ENCODE measurements at places on chromosomes 11 and 22.

GRCh38 chr11:765025-765801 is 12.1 kb downstream of the GATD1 start:
- peak; percentile 66 for DNase-seq

GRCh38 chr11:104094576-104094975 is 58.1 kb downstream of the DDI1 start:
- DNase-seq = no peak

GRCh38 chr22:45671783-45672563 is at the start of gene ATXN10:
Gene ATXN10 (plus strand): TSS chr22:45671834. CDS start chr22:45672064, 230 bp downstream.
- DNase-seq = peak; percentile 56

DNA sequence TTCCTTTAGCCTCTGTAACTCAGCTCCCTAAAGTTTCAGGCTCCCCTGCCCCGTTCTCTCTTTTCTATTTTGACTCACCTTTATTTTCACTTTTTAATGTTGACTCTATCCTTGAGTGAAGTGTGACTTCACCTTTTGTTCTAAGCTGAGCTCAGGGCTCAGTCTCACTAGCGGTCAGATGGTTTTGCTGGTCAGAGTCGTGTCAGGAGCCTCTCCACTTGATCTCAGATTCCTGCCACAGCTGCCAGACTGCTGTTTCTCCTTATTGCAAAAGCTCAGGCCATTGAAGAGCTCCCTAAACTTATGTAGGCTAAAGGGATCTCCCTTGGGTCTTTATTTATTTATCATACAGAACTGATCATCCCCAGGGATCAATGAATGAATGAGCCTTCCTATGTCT is 13.7 kb upstream of the POU2AF2 start:
- no peak for DNase-seq

DNA sequence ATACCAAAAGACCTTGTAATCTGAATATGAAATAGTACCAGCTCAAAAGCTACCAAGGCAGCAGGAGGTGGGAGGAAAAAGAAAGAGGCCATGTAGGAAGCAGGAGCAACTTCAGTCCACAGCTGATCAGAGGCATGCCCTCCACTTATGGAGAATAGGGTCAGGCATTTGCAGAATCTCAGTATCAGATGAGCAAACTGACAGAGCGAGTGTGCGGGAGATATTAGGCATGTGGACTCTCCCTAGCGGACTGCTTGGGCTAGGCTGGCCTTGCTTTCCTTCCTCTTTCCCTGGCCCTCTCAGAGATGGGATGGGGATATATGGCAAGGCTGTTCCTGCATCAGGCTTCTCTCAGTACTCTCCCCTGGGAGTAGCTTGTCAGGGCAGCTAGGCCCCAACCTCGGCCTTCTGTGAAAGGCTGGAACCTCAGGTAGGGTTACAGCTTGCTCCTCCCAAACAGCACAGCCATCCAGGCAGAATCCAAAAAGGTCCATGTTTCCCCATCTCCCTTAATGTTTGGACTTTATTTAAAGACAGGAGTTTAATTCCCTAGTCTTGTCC is 37.0 kb downstream of the ETS1 start:
- no peak for DNase-seq

- DNase-seq = no peak
Measured at GRCh38 chr11:1746511-1746931, 3.9 kb downstream of the IFITM10 start.

GRCh38 chr11:102623998-102624397 is 1.1 kb downstream of the MMP20 start:
- DNase-seq = no peak

- no peak for DNase-seq
Measured at GRCh38 chr11:2666828-2667570, 32.8 kb downstream of the KCNQ1OT1 start.

DNA sequence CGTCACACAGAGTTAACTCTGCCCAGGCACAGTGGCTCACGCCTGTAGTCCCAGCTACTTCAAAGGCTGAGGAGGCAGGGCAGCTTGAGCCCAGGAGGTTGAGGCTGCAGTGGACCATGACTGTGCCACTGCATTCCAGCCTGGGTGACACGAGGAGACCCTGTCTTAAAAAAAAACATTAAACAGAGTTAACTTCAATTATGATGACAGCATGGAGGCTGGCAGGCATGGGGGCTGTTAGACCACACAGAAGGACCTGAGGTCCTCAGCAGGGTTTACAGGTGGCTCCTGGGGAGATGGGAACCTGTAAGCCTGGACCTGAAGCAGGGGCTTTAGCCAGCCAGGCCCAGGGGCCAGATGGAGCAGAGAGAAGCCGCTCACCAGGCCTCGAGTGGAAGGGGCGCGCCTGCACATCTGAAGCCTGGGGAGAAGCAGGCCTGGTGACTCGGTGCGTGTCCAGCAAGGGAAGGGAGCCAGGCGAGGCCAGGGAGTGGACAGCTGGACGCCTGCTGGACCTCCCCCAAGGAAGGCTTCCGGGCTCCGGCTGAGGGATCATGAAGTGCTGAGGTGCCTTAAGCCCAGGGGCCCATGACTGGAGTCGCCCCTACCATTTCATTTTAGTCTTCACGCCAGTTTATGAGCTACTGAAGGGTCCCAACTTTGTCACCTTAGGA is 25.3 kb downstream of the RPUSD4 start:
- no peak for DNase-seq

DNA sequence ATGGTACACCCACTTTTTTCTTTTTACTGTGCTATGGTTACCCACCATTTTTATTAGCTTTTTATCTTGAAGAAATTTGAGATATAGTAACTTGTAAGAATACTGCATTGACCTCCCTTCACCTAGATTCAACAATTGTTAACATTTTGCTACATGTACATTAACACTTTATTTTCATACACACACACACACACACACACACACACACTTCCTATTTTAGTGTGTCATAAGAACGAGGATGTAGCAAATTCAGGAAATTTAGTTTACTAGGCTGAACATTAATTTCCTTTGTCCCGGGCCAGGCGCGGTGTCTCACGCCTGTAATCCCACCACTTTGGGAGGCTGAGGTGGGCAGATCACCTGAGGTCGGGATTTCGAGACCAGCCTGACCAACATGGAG is 1.1 kb upstream of the ATP6V1E1 start:
- no peak for DNase-seq

- no peak for DNase-seq
Measured at GRCh38 chr11:83318931-83319330, 32.8 kb upstream of the CCDC90B start.

DNA sequence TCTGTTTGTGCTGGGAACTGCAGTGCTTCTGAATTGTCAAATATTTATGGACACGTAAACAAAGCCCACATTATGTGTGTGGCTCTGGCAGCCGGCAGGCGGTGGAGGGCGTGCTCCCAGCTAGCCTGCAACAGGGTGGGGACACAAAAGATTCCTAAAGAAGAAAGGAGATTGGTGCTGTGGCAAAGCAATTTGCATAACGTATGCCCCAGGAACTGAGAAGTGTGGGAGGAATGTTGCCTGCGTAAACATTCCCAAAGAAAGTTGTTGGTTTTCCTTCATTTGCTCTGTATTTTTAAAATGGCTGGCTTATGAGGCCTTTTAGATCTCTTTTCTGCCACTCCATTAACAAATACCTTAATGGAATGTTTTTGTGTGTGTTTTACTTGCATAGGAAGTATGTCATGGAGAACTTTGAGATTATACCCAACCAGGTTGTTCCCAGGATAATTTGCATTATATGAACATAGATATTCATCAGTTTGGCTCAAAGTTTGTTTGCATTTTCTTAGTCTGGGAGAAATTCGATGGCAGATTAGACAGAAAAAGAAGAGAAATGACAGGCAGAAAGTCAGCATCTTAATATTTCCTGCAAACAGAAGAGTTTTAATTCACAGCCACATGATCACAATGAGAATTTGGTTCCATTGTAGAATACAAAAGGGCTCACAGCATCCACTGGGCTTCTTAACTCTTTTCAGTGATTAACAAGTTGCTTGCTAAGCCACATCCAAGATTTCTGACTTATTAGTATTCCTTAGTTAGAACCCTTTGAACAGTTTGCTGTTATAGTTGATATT is 41.8 kb upstream of the DLAT start:
- DNase-seq = no peak

- DNase-seq = no peak
Measured at GRCh38 chr22:27348634-27349033, 452.9 kb downstream of the MN1 start.

DNA sequence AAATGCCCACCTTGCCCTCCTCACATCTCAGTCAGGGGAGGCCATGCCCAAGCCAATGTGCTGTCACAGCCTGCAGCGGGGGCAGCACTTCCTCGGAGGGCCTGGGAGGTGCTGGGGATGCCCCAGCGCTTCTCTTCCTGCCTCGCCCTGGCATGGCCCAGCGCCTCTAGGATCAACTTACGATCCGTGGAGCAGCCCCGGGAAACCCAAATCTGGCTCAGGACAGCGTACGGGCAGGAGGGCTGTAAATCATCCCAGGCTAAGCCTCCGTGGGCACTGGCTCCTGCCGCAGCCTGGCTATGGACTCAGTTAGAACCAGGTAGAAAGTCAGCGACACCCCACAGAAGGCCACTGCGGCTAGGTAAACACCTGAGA is 60.9 kb upstream of the EMID1 start:
- no peak for DNase-seq

DNA sequence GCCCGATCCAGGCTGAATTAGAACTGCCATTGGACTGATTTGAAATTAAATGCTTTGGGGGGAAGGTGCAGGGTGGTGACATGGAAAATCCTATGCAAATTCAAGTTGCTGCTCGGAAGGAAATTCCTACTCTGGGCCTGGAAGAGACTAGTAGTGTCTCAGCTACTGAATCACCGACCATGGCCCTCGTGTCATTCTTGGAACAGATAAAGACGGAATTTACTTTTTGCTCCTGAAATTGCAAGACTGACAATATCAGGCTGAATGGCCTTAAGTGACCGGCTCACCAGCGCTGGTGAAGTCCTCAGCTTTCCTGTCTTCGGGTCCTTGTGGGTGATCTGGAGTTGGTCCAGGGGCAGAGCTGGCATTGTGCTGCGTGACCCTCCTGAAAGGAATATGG is 6.1 kb downstream of the ASCC2 start:
- no peak for DNase-seq

- no peak for DNase-seq
Measured at GRCh38 chr11:38272376-38272775, 1674.3 kb upstream of the RAG2 start.

GRCh38 chr11:82315093-82315492 is 418.6 kb downstream of the FAM181B start:
- no peak for DNase-seq

DNA sequence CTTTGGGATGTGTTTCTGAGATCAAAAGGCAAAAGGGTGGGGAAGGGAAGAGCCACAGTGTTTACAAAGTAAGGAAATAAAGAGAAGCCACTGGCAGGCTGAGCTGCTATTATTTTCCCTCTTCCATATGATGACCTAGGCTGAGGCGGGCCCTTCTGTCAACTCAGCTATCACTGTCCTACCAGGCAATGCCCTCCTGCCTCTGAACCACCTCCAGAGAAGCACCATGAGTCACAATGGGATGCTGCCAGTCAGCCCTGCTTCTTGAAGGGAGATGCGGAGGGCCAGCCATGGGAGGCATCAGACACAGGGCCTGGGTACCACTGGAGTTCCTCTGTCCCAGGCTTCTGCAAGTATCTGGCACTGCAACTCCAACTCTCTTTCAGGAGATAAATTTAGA is 107.9 kb upstream of the BID start:
- DNase-seq = no peak

DNA sequence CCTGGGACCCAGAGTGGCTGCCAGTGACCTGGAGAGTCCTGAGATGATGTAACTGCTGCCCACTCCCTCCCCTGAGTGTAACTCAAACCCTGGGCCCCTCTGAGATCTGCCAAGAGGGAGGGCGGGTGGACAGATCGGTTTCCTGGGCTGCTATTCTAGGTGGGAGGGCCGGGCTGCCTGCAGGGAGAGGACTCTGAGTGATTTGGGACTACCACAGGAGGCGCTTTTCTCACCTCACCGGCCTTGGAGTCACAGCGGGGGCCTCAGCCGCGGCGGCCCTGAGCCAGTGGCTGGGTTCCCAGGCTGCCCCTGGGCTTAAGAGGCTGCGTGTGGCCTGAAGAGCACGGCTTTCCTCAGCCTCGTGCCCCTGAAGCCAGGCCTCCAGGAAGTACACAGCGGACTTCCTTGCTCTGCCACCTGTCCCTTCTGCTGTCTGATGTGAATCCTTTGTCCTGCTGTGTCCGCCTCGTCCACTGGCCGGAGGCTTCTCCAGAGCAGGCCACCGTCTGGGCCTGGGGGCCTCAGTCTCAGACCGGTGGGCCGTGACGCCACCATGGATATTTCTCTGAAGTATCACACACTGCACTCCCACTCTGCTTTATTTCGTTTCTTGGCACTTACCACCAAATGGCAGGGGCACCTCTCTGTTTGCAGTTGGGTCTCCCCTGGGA is 11.5 kb downstream of the RELT start:
- DNase-seq = no peak

GRCh38 chr22:47564651-47565434 is 802.4 kb downstream of the TBC1D22A start:
- DNase-seq = no peak

DNA sequence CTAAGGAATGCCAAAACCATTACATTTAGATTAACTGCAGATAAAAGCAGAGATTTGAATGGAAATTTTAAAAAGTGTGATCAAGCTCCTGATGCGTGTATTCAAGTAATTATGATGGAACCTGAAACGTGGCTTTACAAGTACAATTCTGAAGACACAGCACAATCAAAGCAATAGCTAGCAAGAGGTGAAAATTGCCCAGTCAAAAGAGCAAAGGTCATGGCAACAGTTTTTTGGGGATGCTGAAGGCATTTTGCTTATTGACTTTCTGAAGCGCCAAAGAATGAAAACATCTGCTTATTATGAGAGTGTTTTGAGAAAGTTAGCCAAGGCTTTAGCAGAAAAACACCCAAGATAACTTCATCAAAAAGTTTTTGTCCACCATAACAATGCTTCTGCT is 389.6 kb upstream of the TENM4 start:
- no peak for DNase-seq

- no peak for DNase-seq
Measured at GRCh38 chr22:46828323-46828900, 66.0 kb downstream of the TBC1D22A start.

DNA sequence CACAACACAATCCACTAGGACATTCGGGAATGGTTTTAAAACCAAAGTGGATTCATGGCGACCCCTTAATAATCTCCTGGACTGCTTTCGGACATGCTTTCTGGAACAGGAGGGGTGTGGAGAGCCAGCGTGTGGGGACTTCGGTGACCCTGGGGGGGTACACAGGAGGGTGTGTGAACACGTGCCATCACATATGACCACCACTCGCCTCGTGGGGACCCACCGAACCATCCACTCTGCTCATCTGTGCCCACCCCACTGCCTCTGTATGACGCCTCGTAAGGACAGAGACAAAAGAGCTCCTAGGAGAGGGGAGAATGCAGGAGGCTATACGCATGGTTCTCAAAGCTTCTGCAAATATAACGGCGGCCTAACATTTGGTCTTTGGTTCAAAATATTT is 8.9 kb downstream of the LTO1 start:
- no peak for DNase-seq

DNA sequence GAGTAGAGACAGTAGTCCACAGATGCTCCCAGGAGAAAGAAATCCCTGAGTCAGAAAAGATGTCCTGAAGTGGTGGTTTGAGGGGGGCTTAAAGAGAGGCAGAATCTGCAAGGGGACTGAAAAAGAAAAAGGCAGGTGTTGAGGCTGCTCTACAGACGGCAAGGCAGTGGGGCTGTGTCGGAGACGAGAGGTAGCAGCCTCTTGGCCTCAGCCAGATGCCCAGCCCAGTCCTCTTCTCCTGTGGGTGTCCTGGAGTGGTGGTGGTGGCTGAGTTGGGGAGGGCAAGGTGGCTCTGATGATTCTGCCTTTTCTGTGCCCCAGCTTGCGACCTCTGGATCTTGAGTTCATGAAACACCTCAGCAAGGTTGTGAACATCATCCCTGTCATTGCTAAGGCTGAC is 9.3 kb upstream of the WBP2NL start:
- no peak for DNase-seq

Measured in CD4-positive, alpha-beta T cell treated with Interleukin-15 for 4 hours (primary cell).